AG04449 (cell line): ENCODE measurements at places on chromosomes 3 and 15.
A peak's percentile ranks its signal among the peaks of the same experiment; 100 is the strongest.

- DNase-seq = no peak
Measured at GRCh38 chr3:149475451-149476060, 1.1 kb downstream of the TM4SF4 start.

GRCh38 chr15:40040770-40041169 is 1.8 kb upstream of the SRP14 start:
- DNase-seq = no peak

- DNase-seq = no peak
Measured at GRCh38 chr15:67850994-67851571, 11.2 kb upstream of the RNU6-1 start.

- peak; percentile 26 for DNase-seq
Measured at GRCh38 chr3:119481079-119481478, 12.3 kb downstream of the POGLUT1 start.

DNA sequence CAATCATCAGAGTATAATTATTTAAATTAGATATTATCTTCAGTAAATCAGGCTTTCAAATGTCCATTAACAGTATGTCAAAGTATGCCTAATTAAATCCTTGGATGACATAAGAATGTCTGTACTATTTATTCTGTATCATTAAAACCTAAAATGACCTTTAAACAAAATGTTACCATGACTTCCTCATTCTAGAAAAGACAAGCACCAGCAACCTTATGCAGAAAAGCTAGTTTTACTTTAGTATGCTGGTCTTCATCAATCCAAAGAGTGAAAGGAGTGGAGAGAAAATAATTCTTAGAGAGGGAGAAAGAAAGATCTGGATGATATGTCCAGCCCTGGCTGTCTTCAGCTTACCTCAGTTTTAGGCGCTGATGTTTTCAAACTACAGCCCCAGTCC is 140.1 kb upstream of the UBE2E2 start:
- no peak for DNase-seq

- no peak for DNase-seq
Measured at GRCh38 chr3:126208182-126208581, 27.8 kb upstream of the ALDH1L1 start.

DNA sequence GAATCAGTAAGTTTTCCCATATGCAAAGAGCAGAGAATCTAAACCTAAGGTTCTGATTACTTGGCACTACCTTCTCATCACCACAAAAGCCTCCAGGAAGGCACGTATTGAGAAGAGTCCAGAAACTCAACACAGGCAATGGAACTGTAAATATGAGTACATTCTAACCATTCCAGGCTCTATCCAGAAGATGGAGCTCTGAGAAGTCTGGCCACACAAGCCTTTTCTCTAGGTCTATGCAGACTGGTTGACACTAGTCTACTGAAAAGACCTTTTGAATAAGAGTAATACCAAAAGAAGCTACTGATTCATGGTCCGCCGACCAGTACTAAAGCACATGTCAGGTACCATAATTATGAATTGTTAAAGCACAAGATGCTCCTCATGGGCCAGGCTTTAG is 12.2 kb upstream of the NCKIPSD start:
- DNase-seq = no peak

- no peak for DNase-seq
Measured at GRCh38 chr15:29457729-29458128, 188.1 kb upstream of the NSMCE3 start.

DNA sequence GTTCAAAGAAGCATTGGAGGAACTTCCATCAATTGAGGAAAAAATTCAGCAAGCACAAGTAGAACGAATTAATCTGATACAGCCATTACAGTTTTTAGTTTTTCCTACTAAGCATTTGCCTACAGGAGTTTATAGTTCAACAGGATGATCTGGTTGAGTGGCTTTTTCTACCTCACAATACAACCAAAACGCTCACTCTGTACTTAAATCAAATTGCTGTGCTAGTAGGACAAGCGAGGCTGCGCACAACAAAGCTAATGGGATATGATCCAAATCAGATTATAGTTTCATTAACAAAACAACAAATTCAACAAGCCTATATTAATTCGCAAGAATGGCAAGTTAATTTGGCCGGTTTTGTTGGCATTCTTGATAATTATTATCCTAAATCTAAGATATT is 44.2 kb downstream of the ETFA start:
- no peak for DNase-seq

DNA sequence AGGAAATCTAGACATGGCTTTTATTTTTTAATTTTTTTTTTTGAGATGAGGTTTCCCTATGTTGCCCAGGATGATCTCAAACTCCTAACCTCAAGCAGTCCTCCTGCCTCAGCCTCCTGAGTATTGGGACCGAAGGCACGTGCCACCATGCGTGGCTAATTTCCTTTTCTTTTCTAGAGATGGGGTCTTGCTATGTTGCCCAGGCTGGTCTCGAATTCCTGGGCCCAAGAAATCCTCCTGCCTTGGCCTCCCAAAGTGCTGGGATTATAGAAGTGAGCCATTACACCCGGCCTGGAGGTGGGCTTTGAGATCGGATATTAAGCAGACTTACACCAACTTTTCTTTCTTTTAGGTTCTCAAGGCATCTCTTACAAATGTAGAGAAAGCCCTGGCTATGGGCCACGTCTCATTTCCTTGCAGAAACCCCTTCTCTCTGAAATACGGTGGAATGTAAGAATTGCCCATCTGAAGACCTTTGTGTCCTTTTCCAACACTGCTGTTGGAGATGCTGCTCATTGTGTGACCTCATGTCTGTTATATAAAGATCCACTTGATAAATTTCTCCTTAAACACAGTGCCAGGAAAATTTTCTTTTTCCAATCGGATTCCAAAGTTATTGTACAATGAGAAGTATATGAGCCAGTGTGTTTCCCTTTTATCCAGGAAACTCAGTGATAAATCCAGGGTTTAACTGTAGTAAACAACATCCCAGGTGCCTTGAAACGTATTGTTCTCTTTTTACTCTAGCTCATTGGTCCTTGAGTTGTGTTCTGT is 36.8 kb upstream of the CFAP161 start:
- no peak for DNase-seq

GRCh38 chr3:12228461-12228860 is 60.4 kb upstream of the PPARG start:
- DNase-seq = no peak

DNA sequence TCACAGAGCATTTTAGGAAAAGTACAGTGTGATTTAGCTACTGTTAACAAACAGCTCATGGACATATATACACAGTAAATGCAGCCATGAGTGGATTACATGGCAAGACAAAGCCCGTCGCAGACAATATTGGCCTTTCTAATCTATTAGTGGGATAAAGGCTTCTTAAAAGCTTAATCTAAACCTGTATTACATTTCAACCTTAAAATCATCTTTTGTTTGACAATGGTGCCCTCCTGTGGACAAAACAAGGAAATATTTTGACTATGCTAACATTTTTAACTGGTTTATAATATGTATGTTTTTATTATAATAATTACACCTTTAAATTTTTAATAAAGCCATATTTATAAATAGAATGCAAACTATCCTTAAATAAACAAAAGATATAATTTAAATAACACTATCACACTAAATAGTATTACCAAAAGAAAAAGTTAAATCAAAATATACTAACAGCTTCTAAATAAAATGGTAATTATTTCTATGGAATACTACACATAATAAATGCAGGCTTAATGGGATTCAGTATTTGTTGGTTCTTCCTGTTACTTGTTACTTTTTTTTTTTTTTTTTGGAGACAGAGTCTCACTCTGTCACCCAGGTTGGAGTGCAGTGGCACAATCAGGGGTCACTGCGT is 38.6 kb downstream of the TAFA4 start:
- DNase-seq = no peak

- DNase-seq = no peak
Measured at GRCh38 chr3:150367757-150368156, 40.3 kb upstream of the TSC22D2 start.

- DNase-seq = no peak
Measured at GRCh38 chr3:191915712-191916111, 454.7 kb downstream of the PYDC2 start.

DNA sequence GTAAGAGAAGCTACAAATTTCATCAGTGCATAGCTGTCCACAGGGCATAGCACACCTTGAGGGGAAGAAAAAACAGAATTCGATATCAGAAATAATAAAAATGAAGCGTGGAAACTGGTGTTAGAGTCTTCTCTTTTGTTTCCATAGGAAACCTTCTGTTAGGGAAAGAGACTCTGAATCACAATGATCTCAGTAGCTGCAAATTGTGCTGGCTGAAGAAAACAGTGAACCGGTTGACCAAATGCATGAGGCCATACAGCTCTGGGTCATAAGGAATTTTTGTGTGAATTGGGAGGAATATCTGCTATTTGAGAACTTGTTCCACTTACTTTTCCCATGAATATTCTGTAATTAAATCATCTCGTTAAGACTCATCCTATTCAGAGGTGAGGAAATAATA is 580.2 kb upstream of the NECTIN3 start:
- no peak for DNase-seq

DNA sequence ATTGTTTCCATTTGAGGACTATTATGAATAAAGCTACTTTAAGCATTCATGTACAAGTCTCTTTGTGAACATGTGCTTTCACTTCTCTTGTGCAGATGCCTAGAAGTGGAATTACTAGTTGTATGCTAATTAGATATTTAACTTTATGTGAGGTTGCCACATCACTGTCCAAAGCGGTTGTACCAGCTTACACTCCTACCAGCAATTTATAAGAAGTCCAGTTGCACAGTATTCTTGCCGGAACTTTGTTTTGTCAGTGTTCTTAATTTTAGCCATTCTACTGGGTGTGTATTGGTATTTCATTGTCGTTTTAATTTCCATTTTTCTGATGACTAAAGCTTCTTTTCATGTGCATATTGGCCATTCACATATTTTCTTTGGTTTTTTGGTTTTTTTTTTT is 29.1 kb downstream of the SEMA3G start:
- no peak for DNase-seq

DNA sequence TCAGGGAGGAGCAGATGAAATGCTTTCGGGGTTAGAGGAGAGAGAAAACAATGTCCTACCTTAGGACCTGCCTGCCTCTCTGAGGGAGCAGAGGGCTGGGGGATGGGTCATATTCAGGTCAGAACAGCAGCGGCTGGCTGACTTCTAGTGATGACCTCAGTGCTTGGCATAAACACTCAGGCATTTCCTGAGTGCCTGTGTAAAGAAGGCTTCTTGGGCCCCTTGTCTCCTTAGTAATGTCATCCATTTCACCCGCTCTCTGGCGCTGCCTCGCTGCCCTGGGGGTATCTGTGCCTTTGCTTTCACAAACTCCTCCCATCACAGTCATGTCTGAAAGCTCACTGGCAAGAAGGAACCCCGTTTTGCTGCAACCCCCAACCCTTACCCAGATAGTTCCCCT is 82.9 kb upstream of the GSK3B start:
- DNase-seq = no peak

DNA sequence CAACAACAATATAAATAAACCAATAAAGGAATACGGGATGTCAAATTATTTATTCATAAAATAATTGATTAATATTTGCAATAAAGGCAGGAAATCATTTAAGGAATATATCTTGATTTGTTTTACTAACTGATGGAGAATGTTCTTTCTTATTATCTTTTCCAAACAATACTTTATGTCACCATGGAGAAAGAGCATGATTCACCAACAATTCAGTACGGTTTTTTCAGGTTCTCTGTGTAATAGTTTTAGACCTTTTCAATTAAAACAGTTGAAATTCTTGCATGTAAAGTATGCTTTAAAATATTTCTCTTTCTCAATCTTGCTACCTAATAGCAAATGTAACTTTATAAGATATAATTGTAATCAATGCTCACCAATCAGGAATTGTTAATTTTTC is 41.7 kb upstream of the MBNL1 start:
- DNase-seq = no peak

DNA sequence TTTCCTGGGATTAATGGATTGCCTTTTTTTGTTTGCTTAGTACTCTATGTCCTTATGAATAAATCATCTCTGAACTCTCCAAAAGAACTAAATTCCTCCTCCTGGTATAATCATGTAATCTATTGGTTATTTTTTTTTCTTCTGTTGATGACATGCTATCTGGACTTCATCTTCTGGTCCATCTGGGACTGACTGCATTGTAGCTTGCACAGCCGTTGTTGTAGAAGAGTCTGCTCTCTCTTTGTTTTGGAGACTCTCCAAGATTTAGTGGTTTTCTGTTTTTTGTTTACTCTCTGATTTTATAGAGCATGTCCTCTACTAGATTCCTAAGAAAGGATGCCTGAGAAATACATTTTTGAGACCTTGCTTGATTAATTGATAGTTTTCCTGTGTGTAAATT is 19.1 kb downstream of the IREB2 start:
- peak; percentile 41 for DNase-seq

- DNase-seq = no peak
Measured at GRCh38 chr3:153484842-153485241, 322.8 kb downstream of the RAP2B start.

DNA sequence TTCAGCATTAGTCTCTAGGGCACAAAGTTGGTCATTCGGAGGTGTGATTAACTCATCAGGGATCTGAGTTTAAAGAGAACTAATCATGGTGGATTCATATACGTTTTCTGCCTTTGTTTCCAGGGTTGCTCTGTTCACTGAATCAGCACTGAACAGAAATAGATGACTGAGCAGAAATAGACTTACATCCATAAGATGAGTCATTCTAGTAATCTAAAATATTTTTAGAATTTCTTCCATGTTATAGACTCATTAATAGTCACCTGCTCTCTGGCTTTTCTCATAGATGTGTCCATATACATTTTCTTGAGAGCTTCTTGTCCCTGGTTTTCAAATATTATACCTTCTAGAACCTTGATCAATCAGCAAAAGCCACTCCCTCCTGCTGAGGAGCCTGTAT is 837.6 kb upstream of the DPPA4 start:
- no peak for DNase-seq

DNA sequence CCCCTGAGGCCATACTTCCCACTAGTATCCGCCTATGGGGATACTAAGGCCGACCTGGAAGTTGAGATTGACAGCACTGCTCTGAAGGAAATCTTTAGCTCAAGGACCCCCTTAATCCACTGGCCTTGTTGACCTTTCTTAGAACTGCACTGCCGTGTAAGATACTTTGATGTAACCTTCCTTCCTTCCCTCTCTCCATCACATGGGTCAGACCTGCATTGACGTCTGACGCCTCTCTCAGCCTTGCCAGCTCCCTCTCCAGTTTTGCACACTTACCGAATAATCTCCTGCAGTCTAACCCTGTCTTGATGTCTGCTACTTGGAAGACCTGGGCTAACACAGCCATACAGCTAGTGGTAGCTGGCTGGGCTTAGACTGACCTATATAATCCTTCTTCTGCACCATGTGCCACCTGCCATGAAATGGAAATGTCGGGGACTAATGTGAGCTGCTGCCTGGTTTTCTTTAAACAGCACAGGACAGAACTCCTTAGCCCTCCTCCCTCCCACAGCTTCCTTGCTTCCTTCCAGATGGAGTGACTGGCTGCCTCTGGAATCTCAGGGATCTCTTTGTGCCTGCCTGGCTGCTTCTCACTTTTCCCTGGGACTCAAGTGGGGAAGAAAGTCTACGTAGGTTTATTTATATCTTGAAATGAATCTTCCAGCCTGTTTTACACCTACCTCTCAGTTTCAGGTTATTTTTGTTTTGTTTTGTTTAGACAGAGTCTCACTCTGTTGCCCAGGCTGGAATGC is 39.2 kb upstream of the HERC1 start:
- no peak for DNase-seq
